ENCODE measurements at places on chromosomes 1 and 21. TPM values are rescaled to one million over a fixed set of nuclear protein-coding genes. Genes with fewer than 3 reads are reported as not detected.

GRCh38 chr1:64915381-64916274 lies 50.7 kb downstream of the JAK1 start:
- no peak for DNase-seq
- H3K4me1 ChIP-seq: peaks cover 6% of the 10 kb centered on the region
- no peaks in the 10 kb centered on the region for H3K36me3 ChIP-seq
- H3K27ac ChIP-seq: no peak overlapping the region
- H3K27me3 ChIP-seq: no peaks in the 10 kb centered on the region

GRCh38 chr1:225857256-225857655 lies 24.9 kb downstream of the TMEM63A start:
- H3K27ac ChIP-seq: no peak overlapping the region
- H3K4me3 ChIP-seq: no peak overlapping the region
- H3K4me1 ChIP-seq: no peaks in the 10 kb centered on the region

DNA sequence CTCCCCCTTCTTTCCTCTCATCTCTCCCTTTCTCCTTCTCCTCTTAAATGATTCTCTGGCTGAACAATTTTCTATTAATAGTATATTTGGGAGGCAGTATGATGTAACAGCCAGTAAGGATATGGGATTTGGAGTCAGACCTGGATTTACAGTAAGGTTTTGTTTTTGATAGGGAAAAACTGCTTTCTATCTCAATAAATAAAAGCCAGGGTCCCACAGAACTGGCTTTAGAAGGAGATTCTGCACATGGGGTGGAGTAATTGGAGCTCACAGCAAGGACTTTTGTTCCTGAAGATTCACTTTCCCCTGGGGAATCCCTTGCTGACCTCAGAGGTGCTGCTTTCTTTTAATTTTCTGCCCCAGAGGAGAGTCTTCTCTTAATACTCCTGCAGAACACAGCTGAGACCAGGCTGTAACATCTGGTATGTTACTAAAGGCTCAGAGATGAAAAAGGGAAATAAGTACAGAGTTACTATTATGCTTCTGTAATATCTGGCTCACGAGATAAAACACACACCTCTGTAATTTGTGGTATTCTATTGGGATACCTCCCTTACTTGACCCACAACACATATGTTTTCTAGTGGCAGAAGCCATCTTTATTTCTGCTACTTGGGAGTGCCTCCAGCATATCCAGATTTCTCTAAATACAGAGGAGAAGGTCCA lies 13.4 kb downstream of the EPB41 start:
- no peak for DNase-seq
- H3K27me3 ChIP-seq: no peaks in the 10 kb centered on the region
- no peaks in the 10 kb centered on the region for H3K4me1 ChIP-seq
- peak overlapping the region; percentile 26 for H3K27ac ChIP-seq
- H3K4me3 ChIP-seq: peak overlapping the region; percentile 39

The DNASE2B gene
- total RNA-seq: not detected

- H3K27ac ChIP-seq: no peak overlapping the region
- peak; percentile 43 for DNase-seq
- H3K36me3 ChIP-seq: no peaks in the 10 kb centered on the region
- peaks cover 3% of the 10 kb centered on the region for H3K4me1 ChIP-seq
These were observed 35.0 kb upstream of the VWA5B1 start for GRCh38 chr1:20255666-20256065.

DNA sequence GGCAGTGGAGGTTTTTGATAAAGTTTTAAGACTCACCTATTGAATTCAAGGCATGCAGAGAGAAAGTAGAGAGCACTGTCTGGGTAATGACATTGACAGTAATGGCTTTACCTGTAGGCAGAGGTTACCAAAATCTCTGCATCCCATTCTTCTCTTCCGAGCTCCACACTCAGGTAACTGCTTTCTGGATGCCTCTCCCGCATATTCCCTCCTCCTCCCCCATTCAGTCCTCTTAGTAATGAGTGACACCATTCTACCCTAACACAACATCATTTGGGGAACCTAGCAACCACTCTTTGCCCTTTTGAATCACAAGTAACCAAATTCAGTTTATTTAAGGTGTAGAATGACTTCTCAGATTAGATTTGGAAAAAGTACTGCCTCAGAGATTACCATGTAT lies 56.5 kb downstream of the DYRK1A start:
- H3K4me3 ChIP-seq: no peak overlapping the region
- peaks cover 29% of the 10 kb centered on the region for H3K36me3 ChIP-seq
- H3K4me1 ChIP-seq: no peaks in the 10 kb centered on the region
- DNase-seq: no peak
- H3K27me3 ChIP-seq: no peaks in the 10 kb centered on the region
